ENCODE measurements at places on chromosomes 5 and 9. TPM values are rescaled to one million over a fixed set of nuclear protein-coding genes. Genes with fewer than 3 reads are reported as not detected.

CYLC2 gene
- not detected for total RNA-seq

PHF24 gene
- 1.2 TPM for total RNA-seq

- no peak for DNase-seq
Measured at GRCh38 chr9:81989700-81990099, 1.1 kb downstream of the SPATA31D1 start.

DNA sequence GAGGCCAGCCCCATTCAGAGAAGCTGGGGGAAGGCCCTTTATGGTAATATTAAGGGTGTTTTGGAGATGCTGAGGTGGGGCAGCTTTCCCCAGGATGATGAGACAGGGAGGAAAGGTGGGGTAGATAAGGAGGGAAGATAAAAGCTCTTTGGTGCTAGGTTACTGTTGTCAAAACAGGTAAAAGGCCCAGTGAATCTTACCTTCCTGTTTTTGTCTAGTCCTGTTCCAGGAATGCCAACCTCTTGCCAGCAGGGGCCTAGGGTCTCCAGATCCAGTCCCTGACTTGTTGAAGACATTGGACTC is 797 bp upstream of the CCL27 start:
- DNase-seq: no peak

- no peak for DNase-seq
Measured at GRCh38 chr5:135739383-135739981, 95.0 kb upstream of the SLC25A48 start.

DNA sequence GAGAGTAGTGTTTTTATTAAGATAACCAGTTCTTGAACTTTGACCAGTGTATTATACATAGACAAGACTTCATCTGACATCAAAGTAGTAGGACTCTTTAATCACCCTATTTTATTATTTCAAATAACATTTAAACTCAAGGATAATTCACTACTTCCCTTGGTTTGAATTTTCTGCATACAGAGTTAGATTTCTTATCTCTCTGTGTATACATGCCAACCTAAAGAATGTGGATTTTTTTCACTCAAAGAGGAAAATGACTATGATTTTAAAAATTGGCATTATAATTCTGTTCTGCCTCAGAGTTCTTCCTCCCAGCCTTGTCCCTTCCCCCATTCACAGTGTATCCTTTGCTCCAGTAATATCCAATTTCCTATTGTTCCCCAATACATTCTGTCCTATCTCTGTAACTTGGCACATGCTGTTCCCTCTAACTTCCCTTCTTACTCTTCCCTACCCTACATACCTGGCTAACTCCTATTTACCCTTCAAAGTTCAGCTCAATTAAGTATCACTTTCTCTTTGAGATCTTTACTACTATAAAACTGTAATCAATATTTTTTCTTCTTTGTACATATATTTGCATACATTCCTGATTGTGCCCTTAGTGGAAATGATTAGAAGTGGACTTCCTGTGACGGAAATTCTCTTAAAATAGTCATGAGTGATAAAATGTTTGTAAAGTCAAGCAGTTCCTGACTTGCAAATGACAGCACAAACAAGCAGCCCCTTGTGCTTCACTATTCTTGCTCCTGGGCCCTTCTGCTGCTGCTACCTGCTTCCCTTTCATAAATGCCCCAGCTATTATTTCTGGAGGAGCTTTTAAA is 38.1 kb upstream of the DENND4C start:
- no peak for DNase-seq

DNA sequence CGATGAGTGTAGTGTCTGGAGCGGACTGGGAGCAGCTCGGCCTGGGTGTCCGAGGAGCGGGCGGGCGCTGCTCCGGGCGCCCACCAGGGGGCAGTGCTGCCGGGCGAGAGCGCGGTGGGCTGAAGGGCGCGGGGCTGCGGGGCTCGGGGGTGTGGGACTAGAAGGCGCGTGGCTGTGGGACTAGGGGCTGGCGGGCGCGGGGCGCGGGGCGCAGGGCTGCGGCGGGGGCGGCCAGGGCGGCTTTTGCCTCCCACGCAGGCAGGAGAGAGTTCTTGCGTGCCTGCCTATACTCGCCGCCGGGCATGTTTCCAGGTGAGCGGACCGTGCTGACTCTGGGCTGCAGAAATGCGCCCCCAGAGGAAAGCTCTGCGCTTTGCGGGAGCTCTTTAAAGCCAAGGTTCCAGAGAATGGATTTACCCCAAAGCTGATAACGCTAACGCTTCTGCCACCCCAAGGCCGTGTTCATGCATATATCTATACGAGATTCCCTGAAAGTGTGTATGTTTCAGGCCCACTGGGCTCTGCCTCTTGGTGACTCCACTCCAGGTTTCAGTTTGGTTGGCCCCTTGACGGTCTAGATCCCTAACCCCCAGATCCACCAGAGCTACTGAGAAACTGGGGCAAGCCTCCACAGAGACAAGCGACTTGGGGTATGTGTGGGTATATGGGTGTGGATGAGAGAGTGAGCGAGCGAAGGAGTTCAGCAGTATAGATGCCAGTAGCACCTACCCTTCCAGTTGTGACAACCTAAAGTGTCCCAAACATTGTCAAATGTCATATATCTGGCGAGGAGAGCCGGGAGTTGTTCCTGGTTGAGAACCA is 56.2 kb downstream of the ACER2 start:
- DNase-seq: peak; percentile 46

DNA sequence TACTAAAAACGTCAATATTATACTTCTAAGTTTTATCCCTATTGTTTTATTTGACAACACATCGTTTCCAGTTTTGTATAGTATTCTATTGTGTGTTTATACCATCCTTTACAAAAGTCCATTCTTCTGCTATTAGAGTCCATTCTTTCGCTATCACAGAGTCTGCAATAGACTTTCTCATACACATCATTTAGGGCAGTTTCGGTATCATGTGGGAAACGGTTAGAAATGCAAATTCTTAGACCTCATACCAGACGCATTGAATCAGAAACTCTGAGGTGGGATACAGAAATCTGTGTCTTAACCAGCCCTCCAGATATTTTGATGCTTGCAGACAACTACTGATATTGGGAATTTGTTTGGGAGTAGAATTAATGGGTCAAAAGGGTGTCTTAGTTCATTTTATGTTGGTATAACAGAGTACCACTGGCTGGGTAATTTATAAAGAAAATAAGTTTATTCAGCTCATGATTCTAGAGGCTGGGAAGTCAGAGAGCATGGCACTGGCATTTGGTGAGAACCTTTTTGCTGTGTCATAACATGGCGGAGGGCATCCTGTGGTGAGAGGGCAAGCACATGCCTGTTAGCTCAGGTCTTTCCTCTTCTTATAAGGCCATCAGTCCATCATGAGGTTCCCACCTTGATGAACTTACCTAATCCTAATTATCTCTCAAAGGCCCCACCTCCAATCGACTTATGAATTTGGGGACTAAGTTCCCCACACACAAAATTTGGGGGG is 21.1 kb downstream of the CARTPT start:
- no peak for DNase-seq

- DNase-seq: no peak
Measured at GRCh38 chr9:122274055-122274454, 9.4 kb downstream of the MRRF start.
